Activated CD8-positive, alpha-beta T cell treated with anti-CD3 and anti-CD28 coated beads for 36 hours (primary cell): ENCODE measurements at places on chromosomes 4 and X. TPM values are rescaled to one million over a fixed set of nuclear protein-coding genes. Genes with fewer than 3 reads are reported as not detected.

- no peak for DNase-seq
These were observed 392.3 kb upstream of the GALNT7 start for GRCh38 chr4:172776203-172776861.

DYNLT3 gene
- 24.8 TPM for total RNA-seq

DNA sequence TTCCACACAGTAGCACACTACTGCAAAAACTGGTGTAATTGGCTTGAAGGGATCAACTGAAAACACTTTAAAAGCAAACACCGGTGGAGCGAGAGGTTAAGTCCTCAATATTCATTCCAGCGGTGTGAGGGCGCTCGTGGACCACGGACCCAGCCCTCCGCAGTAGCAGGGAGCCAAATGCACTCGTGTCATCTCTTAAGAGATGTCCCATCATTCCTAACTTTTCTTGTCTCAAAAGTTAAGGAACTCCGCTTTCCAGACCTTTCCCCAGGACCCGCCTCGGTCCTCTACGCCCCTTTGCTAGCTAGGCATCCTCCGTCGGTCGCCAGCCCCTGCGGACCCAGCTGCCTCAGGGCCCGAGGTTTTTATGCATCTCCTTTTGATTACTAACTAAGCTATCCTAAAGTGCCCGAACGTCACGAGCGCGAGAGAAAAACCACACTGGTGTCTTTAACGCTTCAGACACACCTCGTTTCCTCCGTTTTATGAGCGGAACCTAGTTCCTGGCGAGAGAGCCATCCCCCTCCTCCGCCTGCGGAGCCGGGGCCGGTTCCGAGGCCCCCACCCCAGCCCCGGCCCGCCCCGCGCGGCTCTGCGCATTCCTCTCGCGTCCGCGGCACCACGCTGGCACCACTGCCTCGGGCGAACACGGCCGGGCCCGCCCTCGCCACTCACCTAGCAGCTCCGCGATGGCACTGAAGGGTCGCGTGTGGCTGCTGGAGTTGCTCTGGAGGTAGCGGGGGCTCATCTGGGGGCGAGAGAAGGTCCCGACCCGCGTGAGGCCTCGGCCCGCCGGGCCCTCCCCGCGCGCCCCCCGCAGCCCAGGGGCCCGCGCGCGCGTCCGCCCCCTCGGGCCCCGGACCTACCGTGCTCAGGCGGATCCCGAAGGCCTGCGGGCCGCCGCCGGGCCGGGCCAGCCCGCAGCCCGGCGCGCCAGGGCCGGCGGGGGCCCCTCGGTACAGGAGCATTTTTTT is 723 bp downstream of the MORC4 start:
- DNase-seq = peak; percentile 64

- peak; percentile 57 for DNase-seq
These were observed 120.5 kb downstream of the ENPP6 start for GRCh38 chr4:184097241-184097605.

SPARCL1 gene
- total RNA-seq = not detected

DNA sequence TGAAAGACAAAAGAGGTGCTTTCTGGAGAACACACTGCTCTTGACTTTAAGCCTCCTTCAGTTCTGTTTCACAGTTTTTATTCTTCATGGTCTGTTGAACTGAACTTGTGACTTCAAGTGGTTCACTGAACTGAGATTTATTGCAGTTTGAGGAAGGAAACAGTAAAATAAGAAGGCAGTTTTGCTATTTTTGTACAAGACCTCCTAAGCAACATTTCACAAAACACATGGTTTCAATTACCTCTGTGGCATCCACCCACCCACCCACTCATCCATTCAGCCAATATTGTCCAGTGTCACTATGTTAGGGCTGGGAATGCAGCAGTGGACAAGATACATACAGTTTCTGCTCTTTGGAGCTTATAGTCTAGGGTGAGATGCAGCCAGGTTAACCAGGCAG is 131.3 kb downstream of the IL1RAPL2 start:
- DNase-seq = no peak

GRCh38 chr4:74012130-74012529 is 13.7 kb upstream of the CXCL5 start:
- no peak for DNase-seq

DNA sequence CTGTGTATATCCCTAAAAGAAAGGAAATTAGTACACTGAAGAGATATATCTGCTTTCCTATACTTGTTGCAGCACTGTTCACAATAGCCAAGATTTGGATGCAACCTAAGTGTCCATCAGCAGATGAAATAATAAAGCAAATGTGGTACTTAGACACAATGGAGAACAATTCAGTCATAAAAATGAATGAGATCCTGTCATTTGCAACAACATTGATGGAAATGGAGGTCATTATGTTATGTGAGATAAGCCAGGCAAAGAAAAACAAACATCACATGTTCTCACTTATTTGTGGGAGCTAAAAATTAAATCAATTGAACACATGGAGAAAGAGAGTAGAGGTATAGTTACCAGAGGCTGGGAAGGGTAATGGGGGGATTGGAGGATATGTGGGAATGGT is 611.9 kb downstream of the STPG2 start:
- DNase-seq = no peak

DNA sequence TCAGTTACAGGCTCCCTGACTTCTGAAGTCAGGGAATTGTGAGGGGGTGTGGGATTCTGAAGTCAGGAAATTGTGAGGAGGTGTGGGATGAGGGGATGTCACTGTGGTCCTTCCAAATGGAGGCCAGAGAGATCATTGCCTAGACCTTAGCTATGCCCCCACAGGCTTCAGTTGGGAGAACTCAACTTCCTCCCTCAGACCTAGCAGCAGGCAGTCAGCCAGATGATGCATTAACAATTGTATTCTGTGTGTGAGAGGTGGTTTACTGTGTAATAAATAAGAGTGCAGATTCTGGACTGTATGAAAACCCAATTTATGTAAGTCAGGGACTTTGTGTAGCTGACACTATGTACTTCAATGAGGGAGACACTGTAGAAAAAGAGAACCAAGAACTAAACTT is 65.7 kb downstream of the FREM3 start:
- no peak for DNase-seq

DNA sequence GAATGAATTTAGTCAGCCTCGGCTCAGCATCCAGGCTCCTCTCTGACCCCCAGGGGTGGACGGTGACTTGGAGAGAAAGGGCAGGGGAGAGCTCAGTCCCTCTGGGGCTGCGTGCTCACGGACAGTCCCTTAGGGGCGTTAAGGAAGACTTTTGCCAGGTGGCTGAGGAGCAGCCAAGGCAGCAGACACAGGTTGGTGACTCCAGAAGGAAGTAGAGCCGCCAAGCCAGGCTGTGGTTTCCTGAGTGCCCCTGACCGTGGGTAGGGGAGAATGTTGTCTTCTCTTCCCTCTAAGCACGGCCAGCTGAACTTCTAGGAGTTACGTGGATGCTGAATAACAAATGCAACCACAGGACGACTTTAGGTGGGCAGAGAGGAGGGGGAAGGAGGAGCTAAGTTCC is 91.0 kb upstream of the MTM1 start:
- no peak for DNase-seq

DNA sequence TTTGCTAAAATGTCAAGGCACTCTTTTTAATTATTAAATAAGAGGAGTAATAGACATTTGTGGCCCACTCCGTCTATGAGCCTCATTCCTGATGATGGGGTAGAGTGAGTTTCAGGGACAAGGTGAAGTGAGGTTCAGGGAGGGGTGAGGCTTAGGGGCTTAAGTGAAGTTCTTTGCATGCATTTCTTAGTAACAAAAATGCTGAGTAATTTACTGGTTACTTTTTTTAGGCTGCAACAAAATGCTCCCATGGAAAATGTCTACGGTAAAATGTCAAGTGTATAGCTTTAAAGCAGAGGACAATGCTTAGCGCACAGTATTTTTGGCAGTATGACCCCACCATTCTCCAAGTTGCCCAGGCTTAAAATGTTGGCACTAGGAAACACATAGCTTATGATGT is 2.0 kb upstream of the USO1 start:
- DNase-seq = no peak

- no peak for DNase-seq
These were observed 10.5 kb upstream of the EIF4E start for GRCh38 chr4:98939438-98939837.

- no peak for DNase-seq
These were observed 178.5 kb downstream of the CBR4 start for GRCh38 chr4:168831585-168831918.

DNA sequence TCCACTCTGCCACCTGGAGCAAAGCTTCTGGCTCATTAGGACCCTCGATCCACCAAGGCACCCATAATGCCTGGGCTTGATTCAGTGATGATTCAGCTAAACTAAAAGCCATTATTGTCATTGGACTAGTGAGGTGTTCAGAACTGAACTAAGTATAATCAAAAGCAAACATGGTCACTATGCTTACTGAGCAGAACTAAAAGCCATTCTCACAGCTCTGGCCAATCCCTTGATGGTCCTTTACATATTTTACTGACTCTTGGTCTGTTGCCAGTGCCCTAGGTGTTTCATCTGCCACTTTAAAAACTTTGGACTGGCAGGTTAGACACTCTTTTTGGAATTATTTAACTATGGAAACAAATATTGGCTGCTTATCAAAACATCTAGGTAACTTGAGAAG is 703.5 kb downstream of the FAT4 start:
- DNase-seq = no peak

DNA sequence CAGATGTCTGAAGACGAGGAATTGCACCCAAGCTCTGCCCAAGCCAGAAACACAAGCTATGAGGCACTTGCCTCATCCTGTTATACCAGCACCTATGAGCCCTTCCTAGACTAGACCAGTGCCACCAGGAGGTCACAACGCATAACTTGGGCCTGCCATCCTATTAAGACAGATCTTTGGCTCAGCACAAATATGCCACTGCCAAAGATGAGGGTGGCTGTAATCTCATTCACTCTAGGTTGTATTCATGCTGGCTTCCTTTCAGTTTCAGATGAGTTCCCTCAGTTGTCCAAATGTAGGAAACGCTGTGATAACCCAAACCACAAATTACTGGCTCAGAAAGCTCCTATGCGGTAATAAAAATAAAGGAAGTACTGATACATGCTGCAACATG is 76.5 kb upstream of the CITED1 start:
- DNase-seq = no peak

DNA sequence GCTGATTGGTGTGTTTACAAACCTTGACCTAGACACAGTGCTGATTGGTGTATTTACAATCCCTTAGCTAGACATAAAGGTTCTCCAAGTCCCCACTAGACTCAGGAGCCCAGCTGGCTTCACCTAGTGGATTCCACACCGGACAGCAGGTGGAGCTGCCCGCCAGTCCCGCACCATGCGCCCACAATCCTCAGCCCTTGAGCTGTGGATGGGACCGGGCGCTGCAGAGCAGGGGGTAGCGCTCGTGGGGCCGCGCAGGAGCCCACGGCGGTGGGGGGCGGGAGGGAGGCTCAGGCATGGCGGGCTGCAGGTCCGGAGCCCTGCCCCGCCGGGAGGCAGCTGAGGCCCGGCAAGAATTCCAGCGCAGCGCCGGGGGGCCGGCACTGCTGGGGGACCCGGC is 30.7 kb downstream of the MEPE start:
- DNase-seq = no peak

DNA sequence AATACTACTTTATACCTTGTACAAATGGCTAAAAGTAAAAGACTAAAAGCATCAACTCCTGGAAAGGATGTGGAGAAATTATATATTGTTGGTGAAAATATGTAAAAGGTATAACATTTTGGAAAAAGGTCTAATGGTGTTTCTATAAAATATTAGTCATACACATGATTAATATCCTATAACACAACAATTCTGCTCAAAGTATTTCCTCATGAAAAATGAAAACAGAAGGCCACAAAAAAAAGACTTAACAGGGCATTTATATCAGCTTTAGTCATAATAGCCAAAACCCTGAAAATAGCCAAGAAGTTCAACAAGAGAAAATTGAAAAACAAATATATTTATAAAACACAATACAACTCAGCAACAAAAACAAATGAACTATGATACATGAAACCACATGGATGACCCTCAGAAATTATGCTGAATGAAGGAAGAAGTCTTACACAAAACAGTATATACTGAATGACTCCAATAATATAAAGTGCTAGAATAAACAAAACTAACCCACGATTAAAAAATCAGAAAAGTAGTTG is 38.8 kb downstream of the TBCK start:
- DNase-seq = no peak

FGFR3 gene
- total RNA-seq = 1.0 TPM

DNA sequence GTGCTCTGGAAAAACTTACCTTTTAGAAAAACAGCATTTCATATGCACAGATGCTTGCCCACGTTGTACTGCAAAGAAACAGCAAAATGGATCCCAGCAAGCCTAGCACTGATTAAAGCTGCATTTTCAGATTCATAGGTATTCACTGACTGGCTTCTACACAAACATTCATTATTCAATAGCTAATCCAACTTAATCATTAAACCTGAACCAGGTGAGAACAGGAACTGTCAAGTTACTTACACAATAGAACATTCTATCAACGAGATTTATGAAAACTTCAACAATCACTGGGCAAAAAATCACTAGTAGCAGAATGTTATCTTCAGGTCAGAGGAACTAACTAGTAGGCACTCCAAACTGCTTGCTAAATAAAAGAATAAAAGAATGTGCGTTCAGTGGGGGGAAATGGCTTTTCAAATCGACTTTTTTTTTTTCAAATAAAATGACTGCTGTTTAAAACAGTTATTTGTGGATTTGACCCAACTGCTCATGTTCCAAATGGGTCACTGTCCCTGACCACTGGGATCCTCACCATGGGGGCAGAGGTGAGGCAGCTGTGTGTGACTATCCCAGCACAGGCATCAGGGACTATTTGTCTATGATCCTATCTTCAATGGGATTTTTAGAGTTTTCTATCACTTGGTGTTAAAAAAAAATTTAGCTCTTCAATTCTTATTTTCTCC is 42.3 kb downstream of the STX18 start:
- DNase-seq = no peak

ERAS gene
- total RNA-seq = not detected

- no peak for DNase-seq
These were observed 14.7 kb upstream of the VEGFD start for GRCh38 chrX:15398874-15399273.

DNA sequence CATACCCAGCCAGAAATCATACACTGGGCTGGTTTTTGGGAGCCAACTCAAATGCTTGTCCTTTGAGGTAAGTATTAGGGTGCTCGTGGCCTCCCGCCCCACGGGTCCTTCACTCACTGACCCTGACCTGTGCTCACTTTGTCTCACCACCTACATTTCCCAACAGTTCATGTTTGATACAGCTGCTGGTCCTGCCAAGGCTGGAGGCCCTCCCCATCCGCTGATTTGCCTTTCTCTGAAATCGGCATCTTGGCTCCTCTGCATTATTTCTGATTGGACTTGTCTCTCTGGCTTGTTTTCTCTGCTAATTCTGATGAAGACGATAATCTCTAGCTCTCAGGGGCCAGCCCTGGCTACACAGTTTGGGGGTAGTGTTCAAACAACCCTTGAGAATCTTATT is 70.2 kb downstream of the SORBS2 start:
- DNase-seq = no peak

- DNase-seq = no peak
These were observed 2.7 kb upstream of the NUDT9 start for GRCh38 chr4:87419578-87420249.

GRCh38 chr4:170271723-170272122 is 182.0 kb upstream of the AADAT start:
- DNase-seq = no peak

TXK gene
- total RNA-seq = 20.6 TPM

PABPC5 gene
- not detected for total RNA-seq

GRCh38 chrX:118548841-118549240 is 53.2 kb downstream of the DOCK11 start:
- DNase-seq = no peak

GRCh38 chr4:128796934-128797333 is 12.6 kb upstream of the JADE1 start:
- DNase-seq = no peak

NPNT gene
- not detected for total RNA-seq
